ENCODE measurements at places on chromosomes 13 and 19.

GRCh38 chr19:39110263-39110967, 15.2 kb upstream of the PAK4 start:
- peak; percentile 61 for DNase-seq

GRCh38 chr13:94917824-94918223, 205.5 kb upstream of the SOX21 start:
- DNase-seq = no peak

DNA sequence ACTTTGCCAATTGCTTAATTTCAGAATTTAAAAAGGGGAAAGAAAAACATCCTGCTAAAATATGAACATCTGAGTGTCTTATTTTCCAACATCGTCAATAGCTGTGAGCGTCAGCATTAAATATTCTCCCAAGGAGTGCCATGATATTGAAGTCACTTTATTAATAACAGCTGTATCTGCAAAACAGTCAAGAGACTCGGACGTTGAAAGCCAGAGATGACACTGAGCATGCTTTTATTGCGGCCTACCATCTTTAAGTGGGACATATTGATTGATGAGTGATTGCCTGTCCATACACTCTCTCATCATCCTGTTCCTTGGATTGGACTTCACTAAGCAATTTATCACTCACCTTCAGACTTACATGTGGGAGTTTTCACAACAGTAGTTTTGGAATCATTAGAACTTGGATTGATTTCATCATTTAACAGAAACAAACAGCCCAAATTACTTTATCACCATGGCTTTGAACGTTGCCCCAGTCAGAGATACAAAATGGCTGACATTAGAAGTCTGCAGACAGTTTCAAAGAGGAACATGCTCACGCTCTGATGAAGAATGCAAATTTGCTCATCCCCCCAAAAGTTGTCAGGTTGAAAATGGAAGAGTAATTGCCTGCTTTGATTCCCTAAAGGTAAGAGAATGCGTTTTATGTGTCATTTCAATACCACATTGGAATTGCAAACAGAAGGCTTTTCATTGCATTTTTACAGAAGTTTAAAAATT, 53.8 kb downstream of the MBNL2 start:
- no peak for DNase-seq

DNA sequence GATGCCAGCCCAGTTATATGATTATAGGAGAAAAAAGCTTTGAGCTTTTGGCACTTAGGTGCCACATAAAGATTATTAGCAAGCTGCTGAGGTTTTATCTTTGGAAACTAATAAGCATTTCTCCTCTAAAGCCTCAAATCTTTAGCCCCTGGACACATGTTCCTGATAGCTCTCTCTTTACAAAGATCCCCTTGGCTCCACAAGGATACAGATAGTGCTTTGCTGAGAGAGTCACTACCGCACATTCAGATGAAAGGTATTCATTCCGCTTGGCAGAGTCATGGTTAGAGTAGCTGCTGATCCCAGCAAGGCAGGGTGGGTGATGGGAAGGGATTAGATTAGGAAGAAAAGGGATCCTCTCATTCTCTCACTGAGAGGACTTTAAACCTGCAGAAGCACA, 28.2 kb upstream of the PSG7 start:
- no peak for DNase-seq

- DNase-seq = no peak
Observed at GRCh38 chr13:93220073-93220472, 6.5 kb upstream of the GPC6 start.

DNA sequence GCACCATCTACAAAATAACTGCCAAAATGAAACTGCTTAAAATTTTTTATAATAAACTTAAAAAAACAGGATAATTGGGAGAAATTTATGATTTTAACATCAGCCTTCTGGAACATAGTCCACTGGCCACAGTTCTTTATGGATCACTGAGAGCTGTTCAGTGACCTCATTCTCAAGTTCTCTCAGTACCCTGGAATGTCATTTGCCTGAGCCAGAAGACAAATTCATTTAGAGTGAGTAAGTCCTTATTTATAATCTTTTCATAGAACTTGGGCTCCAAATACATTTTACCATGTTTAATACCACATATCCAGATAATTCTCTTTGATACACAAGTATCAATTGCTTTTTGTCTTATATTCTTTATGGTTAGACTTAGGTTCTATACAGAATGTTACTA, 87.6 kb downstream of the CAB39L start:
- no peak for DNase-seq
